NCI-H2081 treated with DMSO at 0.1 percent for 48 hours (cell line): ENCODE measurements at places on chromosomes 13 and 19.

- no peak for DNase-seq
These were observed 850 bp upstream of the CERS4 start for GRCh38 chr19:8208119-8208921.

- DNase-seq: peak; percentile 95
These were observed 8.3 kb upstream of the TLE6 start for GRCh38 chr19:2969104-2969504.

DNA sequence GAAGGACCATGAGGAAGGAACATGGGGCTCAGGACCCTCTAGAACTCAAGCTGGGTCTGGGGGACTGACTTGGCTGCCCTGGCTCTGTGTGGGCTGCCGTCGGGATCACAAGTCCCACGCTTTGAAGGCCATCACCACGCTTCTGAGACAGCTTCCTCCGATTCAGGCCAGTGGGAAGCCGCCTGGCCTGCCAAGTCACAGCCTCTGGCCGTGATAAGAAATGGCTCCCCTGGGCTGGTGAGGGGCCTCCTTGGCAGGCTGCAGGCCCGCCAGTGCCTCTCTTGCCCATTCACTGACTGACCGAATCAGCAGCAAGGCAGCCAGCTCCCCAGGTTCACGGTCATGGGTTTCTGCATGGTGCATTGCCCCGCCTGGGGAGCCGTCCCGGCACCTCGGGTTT is 48.8 kb downstream of the COMP start:
- DNase-seq: no peak

DNA sequence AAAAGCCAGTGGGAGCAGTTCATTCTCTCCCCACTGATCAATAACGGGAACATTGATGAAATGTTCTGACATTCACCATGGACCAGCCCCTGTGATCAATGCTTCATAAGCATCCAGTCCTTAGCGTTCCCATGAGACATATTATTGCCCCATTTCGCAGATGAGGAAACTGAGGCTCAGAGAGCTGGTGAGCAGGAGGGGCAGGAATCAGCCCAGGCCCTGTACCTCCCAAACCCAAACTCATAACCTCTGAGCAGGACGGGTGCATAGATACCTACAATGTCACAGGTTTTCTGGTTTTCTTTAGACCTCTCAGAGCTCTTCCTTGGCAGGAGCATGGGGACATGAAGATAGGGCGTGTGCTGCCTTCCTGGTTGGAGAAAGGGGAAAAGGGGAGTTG is 2.1 kb downstream of the MCOLN1 start:
- no peak for DNase-seq

DNA sequence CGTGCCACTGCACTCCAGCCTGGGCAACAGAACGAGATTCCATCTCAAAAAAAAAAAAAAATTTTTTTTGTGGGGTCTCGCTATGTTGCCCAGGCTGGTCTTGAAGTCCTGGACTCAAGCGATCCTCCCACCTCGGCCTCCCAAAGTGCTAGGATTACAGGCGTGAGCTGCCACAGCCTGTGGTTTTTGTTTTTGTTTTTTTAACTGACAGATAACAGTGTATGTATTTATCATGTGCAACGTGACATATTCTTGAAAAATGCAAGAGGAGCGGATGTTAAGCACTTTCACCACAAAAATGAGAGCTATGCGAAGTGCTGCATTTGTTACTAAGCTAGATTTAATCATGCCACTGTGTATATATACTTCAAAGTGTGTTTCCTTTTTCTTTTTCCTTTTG is 49.0 kb downstream of the ARHGEF18 start:
- no peak for DNase-seq

- no peak for DNase-seq
These were observed 4.7 kb downstream of the PNMA8A start for GRCh38 chr19:46466536-46467196.

GRCh38 chr13:59088716-59089115 is 1075.0 kb downstream of the DIAPH3 start:
- no peak for DNase-seq

DNA sequence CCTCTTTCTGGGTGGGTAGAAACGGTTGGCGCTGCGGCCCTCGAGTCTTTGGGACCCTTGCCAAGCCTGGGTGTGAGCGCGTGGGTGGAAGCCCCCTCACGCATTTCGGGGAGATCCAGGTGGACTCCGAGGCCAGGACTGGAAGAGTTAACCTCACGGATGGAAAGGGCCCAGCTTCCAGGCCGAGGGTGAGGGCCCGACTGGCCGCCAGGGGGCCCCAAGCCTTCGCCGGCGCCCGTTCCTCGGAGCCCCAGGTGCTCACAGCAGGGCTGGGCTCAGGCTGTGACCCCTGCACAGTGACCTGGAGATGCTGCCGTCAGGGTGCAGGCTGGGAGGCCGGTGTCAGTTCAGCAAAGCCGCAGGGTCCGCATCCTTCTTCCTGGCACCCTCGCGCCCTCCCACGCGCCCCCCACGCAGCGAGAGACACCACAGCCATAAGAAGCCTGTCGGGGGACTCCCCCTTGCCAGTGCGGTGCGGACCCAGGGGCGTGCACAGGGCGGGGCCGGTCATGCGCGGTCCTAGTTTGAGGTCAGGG is 34.2 kb upstream of the TMEM255B start:
- no peak for DNase-seq

- peak; percentile 89 for DNase-seq
These were observed at the start of gene DHPS for GRCh38 chr19:12681074-12681987. DHPS (minus strand) TSS chr19:12681880; CDS start chr19:12681766, 114 bp downstream.

DNA sequence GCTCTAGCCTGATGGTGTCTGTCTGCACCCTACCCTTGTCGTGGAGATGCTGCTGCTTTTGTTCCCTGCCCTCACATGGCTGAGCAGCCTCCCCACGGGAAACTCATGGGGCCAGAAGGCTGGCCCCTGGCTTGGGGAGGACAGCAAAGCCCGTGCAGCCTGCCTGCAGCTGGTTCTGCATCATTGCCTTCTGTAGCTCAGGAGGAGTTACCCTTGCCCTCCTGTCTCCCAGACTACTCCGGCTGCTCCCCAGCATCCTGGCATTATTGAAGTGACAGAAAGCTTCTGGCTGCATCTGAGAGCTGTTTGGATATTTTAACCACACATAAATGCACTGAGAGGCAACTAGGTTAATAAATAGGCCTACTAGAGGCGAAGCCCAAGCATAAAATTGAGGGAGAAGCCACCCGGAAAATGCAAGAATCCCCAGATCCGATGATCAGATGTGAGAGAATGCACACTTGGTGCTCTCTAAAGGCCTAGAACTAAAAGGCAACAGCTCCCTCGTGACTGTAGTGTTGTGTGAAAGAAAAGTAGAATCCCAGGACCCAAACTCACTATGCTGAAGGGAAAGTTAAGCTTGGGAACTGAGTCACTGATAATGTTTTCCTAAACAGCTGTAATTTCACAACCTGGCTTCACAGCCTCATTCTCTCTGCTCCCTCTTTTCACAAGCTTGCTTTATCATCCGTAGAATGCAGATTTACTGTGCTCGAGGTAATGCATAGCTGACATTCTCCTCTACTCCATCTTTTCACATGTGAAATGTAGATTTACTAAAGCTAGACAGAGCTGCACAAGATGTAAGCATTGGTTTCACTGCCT is 110.8 kb downstream of the TNFRSF19 start:
- no peak for DNase-seq

GRCh38 chr13:83996415-83996814 is 114.1 kb upstream of the SLITRK1 start:
- no peak for DNase-seq

DNA sequence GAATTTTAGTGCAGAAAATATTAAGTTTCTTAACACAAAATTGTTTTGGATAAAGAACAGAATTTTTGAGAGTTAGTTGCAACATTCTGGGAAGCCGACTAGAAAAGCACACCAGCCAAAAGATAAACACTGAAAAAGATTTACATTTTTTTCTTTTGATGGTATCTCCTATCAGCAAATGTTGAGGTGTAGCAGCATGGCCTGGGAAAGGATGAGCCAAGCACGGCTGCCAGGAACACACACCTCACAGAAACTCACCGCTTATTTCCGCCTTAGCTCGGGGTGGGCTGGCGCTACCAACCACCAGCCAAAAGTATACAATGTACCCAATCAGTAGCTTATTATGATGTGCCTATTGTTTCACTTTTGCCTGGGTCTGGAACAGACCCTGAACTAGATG is 134.7 kb downstream of the MIPEP start:
- no peak for DNase-seq

- no peak for DNase-seq
These were observed 218.0 kb downstream of the RBM26 start for GRCh38 chr13:79187917-79188690.

DNA sequence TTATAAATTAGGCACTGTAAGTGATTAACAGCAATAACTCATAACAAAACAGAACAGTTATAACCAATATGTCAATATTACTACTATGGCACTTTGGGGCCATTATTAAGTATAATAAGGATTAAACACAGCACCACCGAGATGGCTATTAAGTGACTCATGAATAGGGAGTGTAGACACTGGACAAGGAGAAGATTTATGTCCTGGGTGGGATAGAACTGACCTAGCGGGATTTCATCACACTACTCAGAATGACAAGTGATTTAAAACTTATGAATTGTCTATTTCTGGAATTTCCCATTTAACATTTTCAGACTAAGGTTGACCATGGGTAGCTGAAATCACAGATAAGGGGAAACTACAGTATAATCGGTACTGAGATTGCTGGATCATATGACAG is 79.0 kb upstream of the SLC7A1 start:
- no peak for DNase-seq

DNA sequence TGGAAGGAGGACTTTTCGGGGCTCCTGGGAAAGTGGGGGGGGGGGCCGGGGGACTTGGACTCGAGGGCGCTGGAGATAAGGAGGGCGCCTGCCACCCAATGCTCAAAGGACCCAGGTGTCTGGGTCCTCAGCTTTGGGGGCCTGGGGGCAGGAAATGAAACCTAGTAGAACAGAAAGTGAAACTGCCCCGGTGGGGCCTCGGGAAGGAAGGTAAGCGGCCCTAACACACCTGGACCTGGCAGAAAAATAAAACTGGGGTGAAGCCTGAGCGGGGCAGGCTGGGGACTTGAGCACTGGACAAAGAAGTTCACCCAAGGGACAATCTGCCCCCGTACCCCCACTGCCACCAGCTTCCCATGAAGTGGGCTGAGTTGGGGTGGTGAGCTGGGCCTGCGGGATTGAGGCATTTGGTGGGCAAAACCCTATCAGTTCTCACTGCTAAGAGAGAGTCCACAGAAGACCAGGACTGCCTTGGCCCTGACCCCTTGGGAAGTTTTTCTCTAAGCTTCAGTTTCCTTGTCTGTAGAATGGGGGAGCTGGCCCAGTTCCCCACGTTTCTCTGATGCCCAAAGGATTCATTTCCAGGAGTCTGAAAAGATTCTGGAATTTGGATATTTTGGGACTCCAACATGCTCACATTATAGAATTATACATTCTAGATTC is 2.3 kb downstream of the PRKD2 start:
- DNase-seq: no peak

- DNase-seq: peak; percentile 30
These were observed 65.2 kb downstream of the DACH1 start for GRCh38 chr13:71801781-71802180.

DNA sequence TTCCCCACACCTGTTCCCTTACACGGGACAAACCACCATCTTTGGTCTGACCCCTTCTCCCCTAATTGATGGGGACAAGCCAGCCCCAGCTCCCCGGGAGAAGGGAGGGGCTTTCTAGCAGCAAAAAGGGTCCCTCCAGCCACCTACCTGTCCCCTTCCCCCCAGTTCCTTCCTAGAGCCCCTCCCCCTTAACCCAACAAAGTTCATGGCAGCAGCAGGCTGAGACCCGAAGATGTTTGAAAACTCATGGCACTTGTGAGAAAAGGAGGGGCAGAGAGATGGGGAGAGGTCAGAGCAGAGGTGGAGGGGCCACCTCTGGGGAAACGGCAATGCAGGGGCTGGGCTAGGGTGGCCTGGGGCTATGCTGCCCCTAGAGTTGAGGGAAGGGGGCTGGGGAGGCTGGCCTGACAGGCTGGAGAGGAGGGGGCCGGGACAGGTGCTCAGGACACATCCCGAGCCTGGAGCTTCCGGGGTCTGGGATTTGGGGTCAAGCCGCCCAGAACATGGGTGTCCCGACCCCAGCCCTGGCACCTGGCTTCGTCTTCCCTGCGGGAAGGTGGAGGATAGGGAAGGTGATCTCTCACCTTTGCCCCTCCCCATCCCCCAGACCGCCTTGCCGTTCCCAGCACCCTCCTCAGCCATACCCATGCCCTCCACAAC is 12.5 kb upstream of the ASF1B start:
- no peak for DNase-seq

DNA sequence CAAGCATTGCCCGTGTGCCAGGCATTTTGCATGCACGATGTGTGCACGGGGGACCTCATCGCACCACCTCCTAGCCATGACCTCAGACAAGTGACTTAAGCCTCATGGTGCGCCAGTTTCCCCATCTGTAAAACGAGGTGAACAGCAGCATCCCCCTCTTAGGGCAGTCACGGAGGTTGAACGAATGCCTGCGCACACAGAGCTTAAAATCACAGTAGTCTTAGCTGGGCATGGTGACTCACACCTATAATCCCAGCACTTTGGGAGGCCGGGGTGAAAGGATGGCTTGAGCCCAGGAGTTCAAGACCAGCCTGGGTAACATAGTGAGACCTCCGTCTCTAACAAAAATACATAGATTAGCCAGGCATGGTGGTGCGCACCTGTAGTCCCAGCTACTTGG is 48.6 kb downstream of the PIN1 start:
- no peak for DNase-seq

DNA sequence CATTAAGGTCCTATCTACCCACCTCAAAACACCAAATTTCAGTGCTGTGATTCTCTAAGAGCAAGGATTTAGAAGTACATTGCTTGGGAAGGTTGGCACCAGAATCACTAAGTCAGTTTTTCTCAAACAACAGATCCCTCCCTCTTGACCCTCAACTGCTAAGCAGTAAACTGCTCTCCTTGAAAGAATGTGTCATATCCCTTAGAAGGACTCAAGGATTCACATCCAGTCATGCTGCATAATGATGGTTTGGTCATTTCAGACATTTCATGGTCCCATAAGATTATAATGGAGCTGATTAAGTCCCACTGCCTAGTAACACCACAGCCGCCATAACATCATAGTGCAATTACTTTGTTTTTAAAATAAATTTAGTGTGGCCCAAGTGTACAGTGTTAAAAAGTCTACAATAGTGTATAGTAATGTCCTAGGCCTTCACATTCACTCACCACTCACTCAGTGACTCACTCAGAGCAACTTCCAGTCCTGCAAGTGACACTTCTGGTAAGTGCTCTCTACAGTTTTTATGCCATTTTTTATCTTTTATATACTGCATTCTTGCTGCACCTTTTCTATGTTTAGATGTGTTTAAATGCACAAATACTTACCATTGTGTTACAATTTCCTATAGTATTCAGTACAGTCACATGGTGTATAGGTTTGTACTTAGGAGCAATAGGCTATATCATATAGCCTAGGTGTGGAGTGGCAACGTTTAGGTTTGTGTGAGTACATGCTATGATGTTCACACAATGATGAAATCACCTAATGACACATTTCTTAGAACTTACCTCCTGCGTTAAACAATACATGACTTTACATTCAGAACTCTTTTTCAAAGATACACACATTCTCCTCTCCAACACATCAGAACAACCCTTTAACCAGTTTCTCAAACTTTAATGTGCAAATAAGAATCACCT is 15.7 kb upstream of the CCDC169 start:
- DNase-seq: no peak

GRCh38 chr13:88000787-88001186 is 329.6 kb downstream of the SLITRK5 start:
- no peak for DNase-seq

GRCh38 chr19:44746946-44747738 is 1.4 kb upstream of the BCL3 start:
- no peak for DNase-seq
